Common myeloid progenitor, CD34-positive (primary cell): ENCODE measurements at places on chromosomes 1 and 21.

GRCh38 chr1:234979296-234980279, 149.0 kb downstream of the TOMM20 start:
- DNase-seq = no peak

- no peak for DNase-seq
These were observed 13.4 kb upstream of the LRRC47 start for GRCh38 chr1:3809680-3810079.

DNA sequence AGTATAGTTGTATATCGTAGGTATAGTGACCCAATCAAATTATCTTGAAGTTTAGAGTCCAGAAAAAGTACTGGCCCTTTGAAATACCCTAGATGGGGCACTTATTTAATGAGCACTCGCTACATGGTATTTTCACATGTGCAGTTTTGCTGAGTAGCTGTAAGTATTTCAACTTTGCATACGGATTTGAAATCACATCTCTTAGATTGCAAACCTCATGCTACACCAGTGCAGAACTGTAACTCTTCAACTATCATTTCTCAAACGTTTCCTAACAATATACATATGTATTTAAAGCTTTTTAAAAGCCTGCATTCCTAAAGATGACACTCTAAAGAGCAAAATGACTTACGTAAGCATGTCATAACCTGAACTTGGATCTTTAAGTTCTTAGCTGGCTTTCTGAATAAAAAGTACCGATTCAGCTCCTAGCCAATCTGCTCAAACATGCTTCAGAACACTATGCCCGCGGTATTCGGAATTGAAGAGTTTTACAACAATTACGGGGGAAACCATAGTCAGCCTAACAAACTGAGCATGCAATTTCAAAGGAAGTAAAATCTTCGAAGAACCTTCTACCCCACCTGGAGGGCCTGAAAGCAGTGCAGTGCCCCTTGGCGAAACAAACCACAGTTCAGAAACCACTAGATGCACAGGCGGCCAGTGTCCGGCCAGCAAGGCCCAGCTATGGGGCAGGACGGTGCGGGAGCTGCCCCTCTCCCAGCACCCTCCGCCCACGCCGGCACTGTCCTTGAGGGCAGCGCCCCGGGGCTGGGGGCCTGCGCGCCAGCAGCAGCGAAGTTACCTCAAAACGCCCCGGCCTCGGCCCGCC, 863 bp downstream of the FH start:
- no peak for DNase-seq

DNA sequence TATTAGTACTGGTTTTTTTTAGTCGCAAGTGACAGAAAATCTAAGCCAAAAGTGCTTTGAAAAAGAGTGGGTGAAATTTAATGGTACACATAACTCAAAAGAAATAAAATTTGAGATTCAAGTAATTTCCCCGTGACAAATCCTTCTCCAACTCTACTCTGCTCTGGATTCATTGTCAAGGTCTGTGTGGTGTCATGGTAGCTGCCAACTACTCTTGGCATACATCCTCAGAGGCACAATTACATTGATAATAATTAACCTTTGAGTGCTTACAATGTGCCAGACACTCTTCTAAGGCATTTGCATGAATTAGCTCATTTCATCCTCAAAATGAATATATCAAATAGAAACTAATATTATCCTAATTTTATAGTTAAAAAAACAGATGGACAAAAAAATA, 1153.9 kb upstream of the NCAM2 start:
- no peak for DNase-seq

DNA sequence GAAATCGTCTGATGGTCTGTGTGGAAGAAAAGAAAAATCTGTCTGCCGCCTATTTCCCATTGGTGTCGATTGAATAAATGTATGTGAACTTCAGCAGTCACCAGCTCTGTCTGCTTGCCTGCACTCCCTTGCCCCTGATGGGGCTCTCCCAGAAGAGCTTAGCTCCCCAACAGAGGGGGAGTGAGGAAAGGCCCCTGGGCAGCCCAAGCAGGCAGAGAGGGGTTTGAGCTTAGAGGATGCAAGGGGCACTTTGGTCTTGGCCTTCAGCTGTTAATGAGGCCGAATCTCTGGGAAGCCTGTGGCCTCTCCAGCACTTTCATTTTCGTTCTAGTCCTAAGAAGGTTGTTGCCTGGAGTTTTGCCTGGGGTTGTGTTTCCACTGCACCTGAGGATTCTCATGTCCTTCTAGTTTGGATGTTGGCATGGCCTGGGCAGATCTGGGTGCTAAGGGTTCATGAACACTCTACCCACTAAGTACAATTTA, 2.8 kb downstream of the FOXD2 start:
- DNase-seq = no peak

DNA sequence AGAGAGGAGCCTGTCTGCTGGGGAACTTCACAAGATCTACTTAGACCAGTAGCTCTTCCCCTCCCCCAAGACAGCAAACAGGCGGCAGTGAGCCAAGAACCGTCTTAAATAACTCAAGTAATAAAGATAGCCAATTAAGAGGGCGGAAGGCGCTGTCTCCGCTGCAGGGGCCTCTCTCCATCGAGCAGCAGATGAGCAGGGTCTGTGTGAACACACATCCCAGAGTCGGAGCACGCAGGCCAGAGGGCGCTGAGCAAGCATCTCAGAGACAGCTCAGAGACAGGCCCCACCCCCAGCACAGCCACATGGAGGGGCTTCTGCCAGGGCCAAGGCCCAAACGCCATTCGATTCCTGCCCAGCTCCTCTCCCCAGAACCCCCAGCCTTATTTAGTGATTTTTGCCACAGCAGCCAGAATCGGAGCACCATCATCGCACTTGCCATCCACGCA, 11.1 kb downstream of the IFFO2 start:
- peak; percentile 64 for DNase-seq

DNA sequence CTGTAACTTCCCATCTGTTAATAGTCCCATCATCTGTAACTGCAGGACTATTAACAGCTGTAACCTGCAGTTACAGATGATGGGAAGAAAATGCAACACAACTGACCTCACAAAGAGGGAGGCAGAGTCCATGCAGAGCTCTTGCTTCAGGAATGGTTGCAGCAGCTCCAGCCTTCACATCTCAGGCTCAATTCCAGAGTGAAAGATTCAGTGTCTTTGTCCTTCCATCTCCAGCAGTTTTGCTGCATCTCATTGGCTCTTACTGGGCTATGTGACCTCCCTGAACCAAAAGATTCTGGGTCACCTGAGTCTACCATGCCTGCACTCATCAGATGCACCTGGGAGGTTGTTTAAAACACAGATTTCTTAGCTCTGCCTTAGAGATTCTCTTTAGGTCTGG, 686.7 kb downstream of the MATN1 start:
- no peak for DNase-seq

GRCh38 chr1:170176772-170177171, 31.0 kb downstream of the NTMT2 start:
- no peak for DNase-seq

- no peak for DNase-seq
These were observed 133.0 kb downstream of the ITSN1 start for GRCh38 chr21:33775100-33775828.

GRCh38 chr1:86515597-86515996, 31.3 kb upstream of the CLCA4 start:
- DNase-seq = peak; percentile 47

- DNase-seq = peak; percentile 13
These were observed 50.5 kb upstream of the ZYG11A start for GRCh38 chr1:52792036-52792435.

GRCh38 chr1:244065063-244065793, 14.1 kb downstream of the ZBTB18 start:
- no peak for DNase-seq

- no peak for DNase-seq
These were observed 564.1 kb upstream of the PLXNA2 start for GRCh38 chr1:208808301-208808700.

- DNase-seq = peak; percentile 69
These were observed 129.0 kb downstream of the TGFB2 start for GRCh38 chr1:218474128-218474527.

DNA sequence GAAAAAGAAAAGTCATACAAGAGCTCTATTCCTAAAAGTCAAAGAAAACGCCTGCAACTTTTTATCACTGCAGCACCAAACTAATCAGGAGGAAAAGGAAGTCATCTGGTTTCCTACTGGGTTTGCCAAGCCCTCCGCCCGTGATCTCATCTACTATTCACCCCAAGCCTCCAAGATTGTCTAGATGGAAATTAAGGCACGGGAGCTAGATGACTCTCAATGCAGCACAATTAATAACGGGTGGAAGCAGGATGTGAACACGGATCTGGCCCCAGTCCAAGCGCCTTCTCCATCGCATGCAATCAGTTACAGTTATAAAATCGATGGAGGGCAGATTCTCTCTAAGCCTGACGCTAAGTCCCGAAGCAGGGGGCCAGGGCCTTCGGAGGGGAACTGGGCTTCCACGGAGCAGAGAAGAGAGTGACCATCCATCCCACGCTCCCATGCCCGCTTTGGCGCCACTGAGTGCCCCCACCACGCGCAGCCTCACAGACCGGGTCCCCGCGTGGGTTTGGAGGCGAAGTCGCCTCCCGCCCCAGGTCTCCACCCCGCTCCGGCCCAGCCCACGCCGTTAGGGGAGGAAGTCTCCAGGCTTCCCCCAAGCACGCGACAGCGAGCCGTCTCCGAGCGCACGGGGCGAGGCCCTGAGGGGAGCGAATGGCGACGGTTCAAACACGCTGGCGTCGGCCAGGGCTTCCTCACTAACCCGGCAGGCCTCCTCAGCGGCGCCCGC, 1.8 kb downstream of the HSF2BP start:
- peak; percentile 88 for DNase-seq

DNA sequence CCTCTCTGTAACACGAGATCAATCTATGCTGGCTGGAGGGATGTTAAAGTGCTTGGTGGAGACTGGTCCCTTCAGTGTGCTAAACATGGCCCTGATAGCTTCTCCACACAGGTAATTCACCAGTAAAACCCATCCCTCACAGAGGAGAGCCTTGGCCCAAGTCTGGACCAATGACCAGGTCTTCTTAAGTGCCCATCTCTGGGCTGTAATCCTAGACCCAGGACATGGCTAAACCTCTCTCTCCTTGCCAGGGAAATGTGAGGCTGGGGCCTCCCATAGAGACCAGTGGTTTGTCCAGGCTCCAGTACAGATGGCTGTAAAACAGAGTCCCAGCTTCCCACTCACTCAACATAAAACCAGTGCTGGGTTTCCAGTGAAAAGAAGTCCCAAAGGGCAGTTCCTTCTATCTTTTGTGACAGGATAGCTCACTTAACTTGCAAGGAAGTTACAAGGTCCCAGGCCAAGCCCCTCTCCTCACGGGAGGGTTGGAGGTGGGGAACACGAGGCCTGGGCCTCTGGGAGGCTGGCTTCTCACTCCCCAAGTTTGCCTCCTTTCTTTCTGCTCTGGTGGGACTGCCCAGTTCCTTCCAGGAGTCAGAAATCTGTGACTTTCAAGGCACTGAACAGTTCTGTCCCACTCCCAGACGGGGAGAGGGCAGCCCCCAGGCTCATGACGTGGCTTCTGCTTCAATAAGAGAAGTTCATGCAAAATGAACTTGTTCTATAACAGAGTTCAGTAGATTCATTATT, 2.2 kb upstream of the KIF17 start:
- no peak for DNase-seq

GRCh38 chr1:153659175-153659534, 652 bp downstream of the SNAPIN start:
- no peak for DNase-seq

DNA sequence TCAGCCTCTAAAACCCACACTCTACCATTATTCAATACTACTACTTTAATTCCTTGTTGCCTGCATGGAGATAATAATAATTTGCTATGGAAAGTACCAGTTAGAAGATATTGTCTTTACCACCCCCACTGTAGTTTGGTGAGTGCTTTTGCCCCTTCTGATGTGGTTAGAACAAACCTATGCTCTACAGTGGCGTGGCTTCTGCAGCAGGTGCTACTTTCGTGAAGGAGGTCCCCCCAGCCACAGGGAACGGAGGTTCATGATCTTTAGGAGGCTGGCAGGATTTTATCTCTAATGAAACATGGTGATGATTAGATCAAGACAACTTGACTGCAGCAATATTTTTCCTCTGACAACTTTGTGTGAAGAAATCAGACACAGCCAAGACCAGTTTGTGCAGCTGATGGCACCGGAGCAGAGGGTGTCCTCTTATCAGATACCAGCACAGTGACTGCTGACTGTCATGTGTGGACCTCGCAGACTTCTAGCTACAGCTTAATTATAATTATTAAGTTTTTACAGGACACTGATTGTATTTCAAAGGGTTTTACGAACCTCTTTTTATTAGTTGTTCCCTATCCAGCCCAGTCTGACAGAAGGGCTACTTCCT, 10.7 kb upstream of the TCHH start:
- DNase-seq = no peak

GRCh38 chr1:1121611-1122077, 5.8 kb upstream of the C1orf159 start:
- no peak for DNase-seq

DNA sequence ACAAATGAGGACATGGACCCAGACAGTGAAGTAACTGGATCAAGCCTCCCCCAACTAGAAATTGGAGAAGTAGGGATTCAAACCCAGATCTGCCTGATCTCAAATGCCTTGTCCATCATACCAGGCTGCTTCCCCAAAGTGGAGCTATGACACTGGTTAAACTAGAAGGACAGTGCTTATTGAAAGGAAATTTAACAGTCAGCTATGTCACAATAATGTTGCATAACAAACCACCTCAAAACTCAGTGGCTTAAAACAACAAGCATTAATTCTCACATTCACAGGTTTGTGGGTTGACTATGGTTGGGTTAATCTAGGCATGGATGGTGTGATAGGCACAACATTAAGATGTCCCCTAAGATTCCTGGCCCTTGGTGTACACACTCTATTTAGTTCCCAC, 107.1 kb downstream of the TAS1R2 start:
- DNase-seq = no peak

DNA sequence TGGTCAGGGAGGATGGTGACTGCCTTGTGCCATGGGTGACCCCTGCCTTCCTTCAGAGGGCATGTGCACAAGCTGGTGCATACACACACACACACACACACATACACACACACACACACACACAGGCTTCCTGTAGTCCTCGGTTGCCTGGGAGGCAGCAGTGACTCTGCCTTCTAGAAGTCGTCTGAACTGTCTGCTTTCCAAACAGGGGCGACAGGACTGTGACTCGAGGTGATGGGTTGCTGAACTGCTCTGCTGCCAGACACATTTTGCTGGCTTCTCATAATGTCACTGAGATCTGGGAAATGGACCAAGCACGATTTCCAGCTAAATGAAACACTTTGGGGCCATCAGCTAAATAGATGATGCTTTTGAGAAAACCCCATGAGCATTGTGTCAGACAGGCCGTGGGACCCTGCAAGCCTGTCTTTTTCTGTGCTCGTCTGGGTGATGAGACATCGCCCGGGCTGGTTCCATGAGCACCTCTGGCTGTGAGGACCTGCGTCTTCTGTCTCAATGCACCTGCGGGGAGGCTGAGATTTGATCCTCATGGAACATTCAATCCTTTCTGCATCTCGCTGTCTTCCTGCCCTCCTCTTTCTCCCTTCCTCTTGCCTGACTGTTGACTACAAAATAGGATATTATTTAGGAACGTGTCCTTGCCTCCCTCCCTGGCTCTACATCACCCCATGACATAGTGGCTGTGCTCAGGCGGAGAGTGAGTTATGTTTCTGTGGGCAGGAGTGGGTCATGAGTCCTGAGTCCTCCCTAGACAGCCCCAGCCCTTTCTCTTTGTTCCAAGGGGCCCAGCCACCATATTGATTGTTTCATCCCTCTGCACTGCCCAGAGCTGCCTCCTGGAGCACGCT, 436.8 kb downstream of the CAMTA1 start:
- peak; percentile 69 for DNase-seq
